ENCODE measurements at places on chromosomes 6 and 20.

GRCh38 chr20:23645575-23645974 is 7.8 kb upstream of the CST3 start:
- no peak for DNase-seq

- DNase-seq = peak; percentile 64
Measured at GRCh38 chr6:146857180-146857979, 258.6 kb downstream of the ADGB start.

- no peak for DNase-seq
Measured at GRCh38 chr6:137724018-137724403, 143.0 kb upstream of the TNFAIP3 start.

DNA sequence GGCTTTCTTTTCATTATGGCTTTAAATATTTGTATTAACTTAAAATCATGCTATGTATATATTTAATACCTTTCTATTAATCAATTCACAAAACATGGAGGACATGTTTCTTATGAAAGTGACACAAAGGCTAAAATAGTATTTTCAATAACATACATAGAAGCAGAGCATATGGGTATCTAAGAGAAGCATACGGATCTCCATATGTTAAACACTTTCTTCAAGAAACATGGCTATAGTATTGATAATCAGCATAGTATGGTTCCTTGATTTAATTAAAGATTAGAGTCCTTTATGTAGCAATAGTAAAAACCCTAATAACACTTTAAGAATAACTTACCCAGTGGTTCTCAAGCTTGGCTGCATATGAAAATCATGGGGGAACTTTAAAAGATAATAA is 58.5 kb downstream of the GRIK2 start:
- no peak for DNase-seq

GRCh38 chr20:57768519-57768918 is 58.7 kb upstream of the PMEPA1 start:
- no peak for DNase-seq

DNA sequence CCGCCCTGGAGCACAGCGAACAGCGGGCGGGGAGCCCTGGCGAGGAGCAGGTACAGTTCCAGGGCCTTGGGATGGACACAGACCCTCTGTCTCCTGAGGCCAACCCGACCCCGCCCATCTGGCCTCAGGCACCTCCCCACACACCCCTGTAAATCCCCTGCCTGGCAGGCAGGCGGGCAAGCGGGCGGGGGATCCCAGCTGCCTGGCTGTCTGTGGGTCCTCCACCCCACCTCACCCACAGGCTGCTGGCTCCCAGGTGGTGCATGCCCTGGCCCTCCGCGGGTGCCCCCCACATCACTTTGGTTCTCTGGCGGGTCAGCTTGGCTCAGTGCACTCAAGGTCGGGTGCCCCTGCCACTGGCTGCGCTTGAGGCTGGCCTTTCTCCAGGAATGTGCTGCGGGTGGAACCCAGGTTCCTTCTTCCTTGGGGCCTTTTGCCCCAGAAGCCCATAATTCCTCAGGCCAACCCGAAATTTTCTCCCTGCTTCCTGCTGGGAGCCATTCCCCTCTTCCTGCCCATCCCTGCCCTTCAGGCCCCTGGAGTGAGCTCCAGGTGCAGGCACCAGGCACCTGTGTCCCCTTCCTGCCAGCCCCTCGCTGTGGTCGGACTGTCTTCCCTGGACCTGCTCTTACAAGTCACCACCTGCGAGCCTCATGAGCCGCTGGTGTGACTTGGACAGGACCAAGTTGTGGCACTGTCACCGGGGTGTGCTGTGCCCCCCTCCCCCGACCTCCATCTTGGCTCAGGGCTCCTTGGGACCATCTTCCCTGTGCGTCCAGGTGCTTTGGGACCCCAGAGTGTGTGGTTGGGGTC is 5.3 kb upstream of the TNFRSF6B start:
- DNase-seq = no peak
